ENCODE measurements at places on chromosomes 12 and 14.

DNA sequence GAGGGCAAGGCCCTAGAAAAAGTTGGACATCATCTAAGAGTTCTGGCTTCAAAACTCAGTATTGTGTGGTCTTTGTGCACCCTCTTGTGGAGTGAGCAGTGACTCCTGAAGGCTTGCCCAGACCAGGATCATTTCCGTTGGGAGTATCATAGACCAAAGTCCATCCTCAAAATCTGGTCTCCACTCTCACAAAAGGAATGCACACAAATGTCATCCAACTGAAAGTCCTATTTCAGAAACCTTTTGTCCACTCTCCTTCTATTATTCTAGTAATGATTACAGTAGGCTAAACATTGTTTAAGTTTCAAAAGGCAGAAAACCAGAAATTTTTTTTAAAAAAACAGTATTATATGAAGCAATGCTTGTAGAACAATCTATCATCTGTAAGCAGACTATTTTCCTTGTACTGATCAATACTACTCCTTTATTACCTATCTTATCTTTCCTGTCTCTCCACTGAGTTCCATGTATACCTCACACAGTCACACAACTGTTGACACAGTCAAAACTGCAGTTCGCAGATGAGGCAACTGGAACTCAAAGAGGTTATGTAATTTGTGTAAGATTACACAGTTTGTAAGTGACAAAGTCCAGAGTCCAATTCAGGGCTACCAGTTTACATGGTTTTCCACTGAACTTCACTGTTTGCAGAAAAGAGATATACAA lies 41.4 kb downstream of the COX16 start:
- DNase-seq = no peak

- DNase-seq = no peak
These were observed 16.8 kb upstream of the OR6S1 start for GRCh38 chr14:20658246-20658645.

DNA sequence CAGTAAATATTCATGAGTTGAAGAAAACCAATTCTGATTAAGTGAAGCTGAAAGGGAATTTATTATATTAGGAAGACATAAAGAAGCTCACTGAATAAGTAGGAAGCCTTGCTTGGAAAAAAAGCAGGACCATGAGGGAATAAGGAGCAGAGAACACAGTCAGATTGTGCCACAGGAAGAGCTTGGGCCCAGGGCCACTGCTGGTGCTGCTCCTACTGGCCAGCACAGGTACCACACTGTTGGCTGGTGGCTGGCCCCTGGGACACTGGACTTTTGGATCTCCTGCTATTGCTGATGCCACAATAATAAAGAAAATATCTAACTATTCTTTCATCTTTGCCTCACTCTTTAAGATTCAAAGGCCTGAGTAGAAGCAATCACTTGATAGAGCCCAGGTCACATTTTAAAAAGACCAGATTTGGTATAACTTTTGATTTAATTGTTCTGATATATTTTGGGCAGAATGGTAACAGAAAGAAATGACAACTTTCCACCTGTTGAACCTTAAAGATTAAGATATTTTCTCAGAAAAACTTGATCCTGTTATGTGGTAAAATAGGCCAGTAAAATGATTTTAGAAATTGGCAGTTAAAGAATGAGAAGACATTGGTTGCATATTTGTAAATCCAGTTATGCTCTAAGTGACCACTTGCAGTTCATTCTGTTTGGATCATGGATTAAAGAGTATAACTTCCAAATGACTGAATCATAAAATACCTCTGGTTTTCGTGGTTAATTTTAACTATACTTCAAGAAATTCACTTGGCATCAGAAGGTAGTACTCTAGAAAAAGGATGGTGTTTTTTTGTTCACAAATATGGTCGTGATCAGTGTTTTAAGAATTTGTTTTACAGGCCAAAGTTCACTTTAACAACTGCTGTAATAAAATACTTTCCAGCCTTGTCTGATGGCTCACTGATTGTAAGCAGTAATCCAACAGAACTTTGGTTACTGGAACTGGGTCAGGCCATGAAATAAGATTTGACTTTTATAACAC lies 68.3 kb downstream of the DERA start:
- DNase-seq = no peak

DNA sequence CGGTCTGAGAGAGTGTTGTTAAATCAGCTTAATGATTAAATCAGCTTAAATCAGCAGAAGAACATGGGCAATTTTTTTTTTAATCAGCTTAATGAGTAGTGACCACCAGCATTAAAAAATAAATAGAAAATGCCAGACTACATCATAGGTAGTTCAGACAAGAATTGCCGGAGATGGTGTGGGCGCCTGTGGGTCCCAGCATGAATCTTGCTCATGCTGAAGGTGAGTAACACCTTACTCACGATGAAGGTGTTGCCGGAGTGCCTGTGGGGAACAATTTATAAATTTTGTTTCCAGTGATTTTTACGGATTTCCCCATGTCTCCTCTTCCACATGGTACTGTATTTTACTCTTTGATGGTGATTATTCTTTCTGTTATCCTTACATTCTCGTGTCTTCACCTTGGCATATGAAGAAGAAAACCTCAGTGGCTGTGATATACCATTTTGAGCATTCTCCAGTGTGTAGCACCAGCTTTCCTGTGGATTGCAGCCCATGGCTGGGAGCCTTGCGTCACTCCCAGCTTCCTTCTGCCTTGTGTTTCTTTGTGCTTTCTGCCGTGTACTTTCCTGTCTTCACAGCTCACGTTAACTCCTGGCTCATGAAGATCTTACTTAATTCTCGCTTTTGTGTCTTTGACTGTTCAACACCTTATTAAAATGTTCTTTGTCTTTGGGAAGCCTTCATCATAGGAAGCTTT lies 4.7 kb downstream of the TDRD9 start:
- DNase-seq = no peak

DNA sequence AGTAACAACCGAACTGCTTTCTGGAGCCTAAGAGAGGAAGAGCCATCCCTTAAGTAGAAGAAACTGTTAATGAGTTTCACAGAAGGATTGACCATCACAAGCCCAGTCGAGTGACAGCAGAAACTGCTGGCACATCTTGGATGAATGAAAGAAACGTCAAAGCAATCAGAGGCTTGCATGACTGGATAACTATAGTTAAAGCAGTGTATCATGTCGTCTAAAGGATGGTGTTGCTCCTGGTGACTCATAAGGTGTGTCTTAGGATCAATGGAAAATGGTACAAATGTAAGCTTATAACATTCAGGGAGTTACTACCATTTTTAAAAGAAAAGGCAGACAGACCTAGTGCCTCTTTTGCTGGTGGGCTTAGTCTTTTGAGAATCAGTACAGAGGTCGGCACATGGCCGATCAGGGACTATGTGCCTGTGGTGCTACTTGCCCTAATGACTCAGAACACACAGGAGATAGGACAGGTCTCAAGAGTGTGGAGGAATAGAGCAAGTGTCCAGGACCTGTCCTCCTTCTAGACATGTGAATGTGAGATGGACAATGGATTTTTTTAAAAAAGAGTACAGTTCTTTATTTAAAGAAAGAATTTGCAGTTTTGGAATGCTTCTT lies 55.7 kb downstream of the TMX1 start:
- no peak for DNase-seq

GRCh38 chr14:95046711-95047681 lies 110.3 kb downstream of the DICER1 start:
- no peak for DNase-seq

- DNase-seq = no peak
These were observed 22.0 kb upstream of the DRAM1 start for GRCh38 chr12:101855364-101855884.

DNA sequence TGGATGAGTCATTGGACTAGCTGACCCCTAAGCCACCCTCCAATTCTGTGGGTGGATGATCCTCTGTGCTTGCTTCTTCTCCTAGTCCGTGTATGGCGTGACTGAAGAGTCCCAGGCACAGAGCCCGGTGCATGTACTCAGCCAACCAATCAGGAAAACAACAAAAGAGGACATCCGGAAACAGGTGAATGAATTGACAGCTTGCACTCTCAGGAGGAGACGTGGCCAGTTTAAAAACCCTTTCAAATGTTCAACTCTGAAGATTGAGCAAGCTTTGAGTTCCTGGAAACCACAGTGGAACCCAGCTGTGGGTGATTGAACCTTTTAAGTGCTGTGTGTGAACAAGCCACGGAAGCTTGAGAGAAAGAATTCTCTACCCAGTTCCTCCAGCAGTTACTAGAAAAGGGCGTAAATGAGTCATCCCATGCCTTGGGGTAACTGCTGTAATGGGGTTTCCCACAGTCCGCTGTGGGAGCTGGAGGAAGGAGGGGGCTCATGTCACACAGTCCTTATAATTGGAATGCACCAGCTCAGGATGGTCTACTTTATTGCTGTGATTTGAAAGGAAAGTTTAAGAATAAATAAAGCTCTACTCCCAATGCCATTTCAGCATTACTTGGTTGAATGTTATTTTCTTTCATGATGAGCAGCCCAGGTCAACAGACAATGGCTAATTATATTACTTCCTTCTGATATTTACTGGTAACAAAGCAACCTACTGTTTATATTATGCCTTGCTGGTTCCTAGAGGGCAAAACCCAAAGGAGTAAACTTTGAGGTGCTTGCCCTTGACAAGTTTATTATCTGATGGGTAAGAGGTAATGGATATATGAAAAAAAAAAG lies 417.0 kb downstream of the DPF3 start:
- peak; percentile 82 for DNase-seq

DNA sequence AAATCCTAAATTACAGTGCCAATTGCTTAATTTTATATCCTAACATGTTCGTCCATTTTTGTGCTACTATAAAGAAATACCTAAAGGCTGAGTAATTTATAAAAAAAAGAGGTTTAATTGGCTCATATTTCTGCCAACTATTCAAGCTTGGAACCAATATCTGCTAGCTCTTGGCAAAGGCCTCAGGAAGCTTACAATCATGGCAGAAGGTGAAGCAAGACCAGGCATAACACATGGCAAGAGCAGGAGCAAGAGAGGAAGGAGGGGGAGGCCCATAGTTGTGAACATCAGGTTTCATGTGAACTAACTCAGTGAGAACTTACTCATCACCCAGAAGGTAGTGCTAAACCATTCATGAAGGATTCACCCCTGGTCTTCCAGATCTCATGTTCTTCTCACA lies 494.3 kb downstream of the CCER1 start:
- no peak for DNase-seq

GRCh38 chr12:29879606-29880308 lies 96.0 kb upstream of the TMTC1 start:
- no peak for DNase-seq

- no peak for DNase-seq
These were observed 174.7 kb upstream of the HIF1A start for GRCh38 chr14:61520576-61520975.

- no peak for DNase-seq
These were observed 34.8 kb downstream of the IL31 start for GRCh38 chr12:122139266-122139665.

DNA sequence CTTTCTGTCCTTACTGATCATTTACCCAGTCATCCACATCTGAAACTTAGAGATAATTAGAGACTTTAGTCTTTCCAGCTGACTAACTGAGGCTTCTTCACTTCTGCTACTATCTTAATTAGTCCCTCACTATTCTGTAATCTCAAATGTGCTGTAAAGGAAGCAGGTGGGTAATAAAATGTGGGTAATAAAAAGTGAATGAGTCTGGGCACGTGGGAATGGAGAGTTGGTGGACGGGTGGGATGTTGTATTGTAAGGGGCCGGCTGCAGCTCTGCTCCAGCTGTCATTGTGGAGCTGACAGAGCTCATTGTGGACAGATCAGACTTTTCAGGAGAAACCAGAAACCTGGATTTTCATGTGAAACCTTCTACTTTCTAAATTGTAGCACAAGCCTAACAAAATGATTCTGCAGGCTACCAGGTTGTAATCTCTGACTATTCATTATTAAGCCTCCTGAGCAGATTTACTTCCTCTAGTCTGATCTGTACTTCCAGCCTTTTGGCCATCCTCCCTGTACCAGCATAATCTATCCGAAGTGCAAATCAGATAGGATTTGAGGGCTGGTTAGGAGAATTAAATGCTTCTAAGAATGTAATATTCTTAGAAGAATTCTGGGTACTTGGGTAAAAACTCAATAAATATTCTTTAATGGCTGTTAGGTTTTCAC lies 42.0 kb upstream of the BMAL2 start:
- DNase-seq = no peak

DNA sequence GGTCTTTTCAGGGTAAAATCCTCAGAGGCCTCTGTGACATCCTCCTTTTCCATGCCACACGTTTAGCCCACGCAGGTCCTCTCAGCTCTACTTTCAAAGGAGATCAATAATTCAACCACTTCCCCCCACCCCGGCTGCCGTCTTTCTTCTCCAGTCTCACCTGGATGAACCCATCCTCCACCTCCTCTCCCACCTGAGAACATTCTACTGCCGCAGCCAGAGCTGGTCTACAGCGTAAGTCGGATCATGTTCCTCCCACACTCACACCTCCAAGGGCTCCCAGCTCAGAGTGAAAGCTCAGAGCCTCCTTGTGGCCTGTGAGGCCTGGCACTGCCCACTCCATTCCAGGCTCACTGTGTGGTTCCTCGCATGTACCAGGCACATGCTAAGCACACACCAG lies 246.6 kb downstream of the CHST11 start:
- DNase-seq = no peak

DNA sequence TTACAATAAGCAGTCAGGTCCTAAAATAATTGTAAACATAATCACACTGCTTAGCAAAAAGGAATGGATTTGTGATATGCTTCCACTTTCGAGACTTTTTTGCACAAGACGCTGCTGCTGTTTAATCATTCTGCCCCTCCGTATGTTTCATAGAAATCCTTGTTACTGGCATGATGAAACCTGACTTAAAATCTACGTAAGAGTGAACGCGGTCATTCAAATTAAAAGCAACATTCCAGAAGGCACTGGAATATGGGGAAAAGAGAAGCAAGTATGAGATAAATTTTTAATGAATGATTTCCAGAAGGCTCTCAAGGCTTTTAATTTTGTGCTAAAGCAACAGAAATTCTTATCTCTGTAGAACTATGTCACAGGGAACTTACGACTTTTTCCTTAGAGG lies 1.1 kb downstream of the CNIH1 start:
- no peak for DNase-seq

DNA sequence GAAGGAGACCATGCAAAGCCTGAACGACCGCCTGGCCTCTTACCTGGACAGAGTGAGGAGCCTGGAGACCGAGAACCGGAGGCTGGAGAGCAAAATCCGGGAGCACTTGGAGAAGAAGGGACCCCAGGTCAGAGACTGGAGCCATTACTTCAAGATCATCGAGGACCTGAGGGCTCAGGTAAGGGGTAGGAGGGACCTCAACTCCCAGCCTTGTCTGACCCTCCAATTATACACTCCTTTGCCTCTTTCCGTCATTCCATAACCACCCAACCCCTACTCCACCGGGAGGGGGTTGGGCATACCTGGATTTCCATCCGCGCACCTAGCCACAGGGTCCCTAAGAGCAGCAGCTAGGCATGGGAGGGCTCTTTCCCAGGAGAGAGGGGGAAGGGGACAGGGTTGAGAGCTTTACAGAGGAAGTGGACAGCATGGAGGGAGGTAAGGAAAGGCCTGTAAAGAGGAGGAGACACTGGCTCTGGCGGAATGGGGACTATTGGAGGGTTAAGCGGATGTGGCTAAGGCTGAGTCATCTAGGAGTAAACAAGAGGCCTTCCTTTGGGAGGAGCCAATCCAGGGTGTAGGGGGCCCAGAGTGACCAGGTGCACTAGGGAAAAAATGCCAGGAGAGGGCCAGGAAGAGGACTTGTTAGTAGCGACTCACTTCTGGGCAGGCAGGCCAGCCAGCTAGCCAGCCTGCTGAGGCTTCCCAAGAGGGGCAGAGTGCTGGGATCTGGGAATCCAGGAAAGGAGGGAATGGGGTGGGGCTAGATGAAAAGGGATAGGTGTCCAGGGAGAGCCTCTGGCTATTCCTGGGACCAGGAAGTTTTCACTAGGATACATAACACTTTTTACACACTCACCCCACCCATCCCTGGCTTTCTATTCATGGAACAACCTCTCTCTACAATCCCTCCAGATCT lies 754 bp downstream of the KRT18 start:
- no peak for DNase-seq
